ENCODE measurements at places on chromosomes 13 and 19.

DNA sequence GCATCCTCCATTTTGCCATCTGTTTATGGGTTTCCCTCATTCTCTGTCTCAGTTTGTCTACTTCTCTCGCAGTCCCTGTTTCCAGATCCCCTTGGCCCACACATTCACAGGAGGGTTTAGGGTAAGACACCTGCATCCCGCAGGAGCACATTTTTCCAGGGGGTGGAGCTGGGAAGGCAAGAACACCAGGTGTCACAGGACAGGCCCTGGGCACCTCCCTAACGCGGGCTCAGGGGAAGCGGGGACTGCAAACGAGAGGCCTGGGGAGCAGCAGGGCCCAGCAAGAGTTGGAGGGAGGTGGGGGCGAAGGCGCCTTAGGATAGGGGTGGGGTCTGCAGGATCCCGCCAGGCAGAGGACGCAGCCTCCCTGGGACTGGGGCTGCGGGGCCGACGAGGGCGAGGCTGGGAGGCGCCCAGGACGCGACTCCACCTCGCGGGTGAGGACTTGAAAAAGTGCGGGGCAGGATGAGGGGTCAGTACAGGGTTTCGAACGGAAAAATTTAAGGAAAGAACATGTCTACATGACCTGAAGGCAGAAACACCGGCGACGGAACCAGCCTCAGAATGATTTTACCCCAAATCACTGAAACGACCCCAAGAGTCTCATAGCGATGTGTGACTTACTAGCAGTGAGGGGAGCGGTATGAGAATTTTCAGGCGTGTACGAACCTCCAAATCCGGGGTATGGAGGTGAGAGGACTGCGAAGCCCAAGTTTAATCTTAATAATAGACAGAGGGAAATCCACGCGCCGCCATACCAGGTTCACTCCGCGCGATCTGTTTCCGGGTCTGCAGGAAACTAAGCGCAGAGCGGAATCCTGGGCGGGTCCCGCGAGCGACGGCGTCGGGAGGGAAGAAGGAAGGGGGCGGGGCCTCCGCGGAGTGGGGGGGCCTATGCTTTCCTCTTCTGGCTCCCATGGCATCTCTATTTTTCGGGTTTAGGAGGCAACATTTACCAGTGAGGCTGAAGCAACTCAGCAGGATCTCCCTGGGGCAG is 7.1 kb upstream of the ERVV-2 start:
- no peak for DNase-seq

DNA sequence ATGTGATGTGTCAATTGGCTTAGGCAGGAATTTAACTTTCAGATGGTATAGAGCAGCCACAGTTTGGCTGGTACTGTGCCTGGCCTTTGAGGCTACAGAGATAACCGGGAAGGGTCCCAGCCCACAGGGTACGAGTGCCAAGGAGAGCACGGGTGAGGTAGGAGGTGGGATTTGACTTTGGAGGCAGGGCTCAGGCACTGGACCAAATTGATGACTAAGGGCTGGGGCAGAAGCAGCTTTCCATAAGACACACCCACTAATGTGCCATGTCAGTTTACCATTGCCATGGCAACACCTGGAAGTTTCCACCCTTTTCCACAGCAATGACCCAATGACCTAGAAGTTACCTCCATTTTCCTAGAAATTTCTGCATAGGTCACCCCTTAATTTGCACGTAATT is 466.2 kb downstream of the TSHZ3 start:
- no peak for DNase-seq

- peak; percentile 54 for DNase-seq
These were observed 12.1 kb upstream of the PSMD8 start for GRCh38 chr19:38362076-38362945.

DNA sequence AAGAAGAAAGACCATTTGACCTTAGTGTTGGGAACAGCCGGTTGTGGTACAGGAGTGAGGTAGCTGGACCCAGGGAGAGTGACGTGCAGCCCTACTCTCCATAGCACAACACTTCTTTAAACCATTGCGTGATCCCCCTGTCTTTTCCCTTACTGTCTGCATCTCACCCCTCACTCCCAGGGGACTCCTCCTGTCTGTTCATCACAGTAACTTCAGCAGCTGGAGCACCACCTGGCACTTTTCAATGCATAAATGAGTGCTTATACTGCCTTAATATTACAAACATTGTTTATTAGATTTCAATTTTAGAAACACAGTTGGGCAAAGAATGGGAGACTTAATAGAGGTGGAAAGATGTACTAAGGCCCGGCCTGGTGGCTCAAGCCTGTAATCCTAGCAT is 285.5 kb downstream of the UQCRFS1 start:
- no peak for DNase-seq

- DNase-seq: no peak
These were observed 115.8 kb downstream of the TRPC4 start for GRCh38 chr13:37753776-37754175.

- DNase-seq: no peak
These were observed 704.4 kb upstream of the PCDH20 start for GRCh38 chr13:62119739-62120700.

GRCh38 chr13:90281709-90282108 is 1065.8 kb upstream of the MIR17HG start:
- no peak for DNase-seq

DNA sequence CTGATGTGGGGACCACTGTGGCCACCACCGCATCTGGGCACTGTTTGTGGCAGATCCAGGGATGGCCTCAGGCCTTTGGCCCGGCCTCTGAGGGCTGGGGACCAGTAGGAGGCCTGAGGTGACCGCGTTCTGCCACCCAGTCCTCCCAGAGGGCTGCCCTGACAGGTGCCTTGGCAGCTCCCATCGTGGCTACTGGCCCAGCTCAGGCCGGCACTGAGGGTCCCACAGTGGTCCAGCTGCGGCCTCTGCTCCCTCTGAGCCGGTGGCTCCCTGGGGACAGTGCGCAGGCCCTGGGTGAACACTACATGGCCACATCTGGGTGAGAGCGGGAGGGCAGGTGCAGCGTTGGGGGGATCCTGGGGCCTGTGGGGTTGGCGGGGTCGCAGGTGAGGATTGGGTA is 61.9 kb downstream of the KDM4B start:
- DNase-seq: no peak

- DNase-seq: no peak
These were observed 9.7 kb upstream of the SPACA4 start for GRCh38 chr19:48596679-48597465.

- DNase-seq: no peak
These were observed 1.7 kb downstream of the EEF2 start for GRCh38 chr19:3983542-3983914.

- no peak for DNase-seq
These were observed 209.6 kb downstream of the VWA8 start for GRCh38 chr13:41751277-41751676.

DNA sequence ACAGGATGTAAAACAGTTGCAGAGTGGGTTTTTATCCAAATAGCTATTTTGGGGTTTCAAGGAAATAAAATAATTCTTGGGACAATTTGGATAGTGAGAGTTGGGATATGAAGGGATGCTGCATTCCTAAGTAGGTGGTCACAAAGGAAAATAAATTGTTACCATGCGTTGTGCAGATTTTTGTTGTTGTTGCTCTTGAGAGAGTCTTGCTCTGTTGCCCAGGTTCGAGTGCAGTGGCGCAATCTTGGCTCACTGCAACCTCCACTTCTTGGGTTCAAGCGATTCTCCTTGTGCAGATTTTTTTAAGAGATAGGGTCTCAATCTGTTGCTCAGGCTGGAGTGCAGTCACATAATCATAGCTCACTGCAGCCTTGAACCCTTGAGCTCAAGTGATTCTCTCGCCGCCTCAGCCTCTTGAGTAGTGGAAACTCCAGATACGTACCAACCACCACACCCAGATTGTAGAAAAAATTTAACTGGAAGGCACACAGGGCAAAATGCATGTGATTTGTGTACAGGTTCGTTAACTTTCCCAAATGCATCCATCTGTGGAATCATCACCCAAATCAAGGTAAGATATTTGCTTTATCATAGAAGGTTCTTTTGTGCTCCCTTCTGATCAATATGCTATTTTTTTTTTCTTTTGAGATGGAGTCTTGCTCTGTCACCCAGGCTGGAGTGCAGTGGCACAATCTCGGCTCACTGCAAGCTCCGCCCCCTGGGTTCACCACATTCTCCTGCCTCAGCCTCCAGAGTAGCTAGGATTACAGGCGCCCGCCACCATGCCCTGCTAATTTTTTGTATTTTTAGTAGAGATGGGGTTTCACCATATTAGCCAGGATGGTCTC is 16.0 kb downstream of the SLC1A5 start:
- no peak for DNase-seq

GRCh38 chr19:18008814-18009213 is 844 bp downstream of the ARRDC2 start:
- no peak for DNase-seq

DNA sequence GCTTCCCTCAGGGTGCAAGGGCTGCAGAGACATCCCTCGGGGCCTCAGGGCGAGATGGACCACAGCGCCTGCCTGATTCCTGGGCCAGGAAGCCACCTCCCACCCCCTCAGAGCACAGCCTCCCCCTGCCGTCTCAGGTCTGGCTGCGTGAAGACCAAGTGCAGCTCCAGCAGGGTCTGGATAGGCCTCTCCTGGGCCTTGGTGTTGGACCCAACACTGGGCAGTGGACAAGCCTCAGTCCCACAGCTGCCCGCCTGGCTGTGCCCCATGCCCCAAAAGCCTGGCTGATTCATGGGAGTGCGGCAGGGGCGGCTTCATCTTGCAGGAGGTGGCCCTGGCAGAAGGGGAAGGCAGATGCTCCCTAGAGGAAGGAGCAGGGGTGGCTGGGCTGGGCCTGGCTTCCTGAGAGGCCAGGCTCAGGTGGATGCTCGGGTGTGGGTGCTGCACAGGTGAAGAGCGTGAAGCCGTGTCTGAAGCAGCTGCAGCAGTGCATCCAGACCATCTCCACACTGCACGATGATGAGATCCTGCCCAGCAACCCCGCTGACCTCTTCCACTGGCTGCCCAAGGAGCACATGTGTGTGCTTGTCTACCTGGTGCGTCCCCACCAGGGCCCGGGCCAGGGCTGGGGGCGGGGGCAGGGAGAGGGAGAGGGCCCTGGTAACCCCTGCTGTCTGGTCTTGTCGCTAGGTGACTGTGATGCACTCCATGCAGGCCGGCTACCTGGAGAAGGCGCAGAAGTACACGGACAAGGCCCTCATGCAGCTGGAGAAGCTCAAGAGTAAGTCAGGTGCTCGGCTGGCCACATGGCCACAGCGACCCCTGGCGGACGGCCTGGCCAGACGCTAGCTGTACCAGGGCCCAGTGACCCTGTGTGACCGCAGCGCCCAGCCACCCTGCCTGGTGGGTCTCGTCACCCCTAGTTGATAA is 21.7 kb downstream of the MAU2 start:
- DNase-seq: no peak

DNA sequence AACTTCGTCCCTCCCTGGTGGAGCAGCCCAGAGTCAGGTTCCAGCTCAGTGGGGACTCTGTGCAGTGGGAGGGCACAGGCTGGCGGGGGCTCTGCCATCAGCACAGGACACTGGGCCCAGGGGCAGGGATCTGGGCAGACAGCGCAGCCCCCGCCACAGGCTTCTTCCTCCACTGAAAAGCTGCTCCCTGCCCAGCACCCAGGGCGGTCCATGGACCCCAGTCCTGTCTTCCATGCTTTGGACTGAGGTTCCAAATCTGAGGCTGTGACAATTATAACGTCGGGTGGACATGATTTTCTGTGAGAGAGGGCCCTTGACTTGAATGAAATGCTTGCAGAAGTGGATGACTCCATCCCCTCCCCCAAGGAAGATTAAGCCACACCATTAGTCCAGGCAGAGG is 21.2 kb upstream of the NCCRP1 start:
- no peak for DNase-seq

- no peak for DNase-seq
These were observed 30.5 kb downstream of the RANBP3 start for GRCh38 chr19:5947435-5947834.

DNA sequence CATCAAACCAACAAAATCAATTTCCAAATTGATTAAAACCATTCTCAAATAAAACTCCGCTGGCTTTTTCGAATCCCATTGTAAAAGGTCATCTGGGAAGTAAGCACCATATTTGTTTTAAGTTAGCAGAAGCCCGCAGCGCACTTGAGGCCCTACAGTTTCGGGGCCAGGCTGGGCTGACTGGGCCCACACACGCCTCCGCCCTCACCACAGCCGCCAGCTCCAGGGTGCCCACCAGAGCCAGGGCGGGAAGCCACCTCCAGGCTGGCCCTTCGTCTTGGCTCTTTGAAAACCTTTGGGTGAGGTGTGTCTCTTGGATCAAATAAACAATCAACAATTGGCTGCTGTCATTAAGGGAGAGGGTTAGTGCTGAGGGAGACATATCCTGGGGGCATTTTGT is 133.3 kb downstream of the SOX1 start:
- DNase-seq: no peak

GRCh38 chr13:112996671-112997091 is 27.7 kb downstream of the MCF2L start:
- no peak for DNase-seq

DNA sequence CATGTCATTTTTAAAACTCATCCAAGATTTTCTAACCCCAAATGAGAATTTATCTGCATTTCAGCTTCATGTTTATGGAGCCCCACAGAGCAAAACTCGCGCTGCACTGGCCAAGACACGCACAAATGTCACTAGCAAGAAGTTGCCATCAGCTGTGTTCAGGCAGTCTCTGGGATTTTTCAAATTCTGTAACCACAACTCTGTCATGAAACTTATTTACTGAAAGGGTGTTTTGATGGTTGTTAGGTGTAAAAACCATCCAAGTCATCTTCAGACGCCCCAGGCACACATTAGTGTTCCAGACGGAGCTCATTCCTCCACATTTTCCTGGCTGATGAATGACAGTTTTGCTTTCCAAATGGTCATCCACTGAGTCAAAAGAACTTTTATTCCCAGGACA is 63.4 kb downstream of the SLC7A1 start:
- DNase-seq: no peak

- DNase-seq: no peak
These were observed 252.1 kb downstream of the RFC3 start for GRCh38 chr13:34070006-34070405.

GRCh38 chr19:1295169-1296012 is 9.7 kb downstream of the EFNA2 start:
- DNase-seq: no peak

GRCh38 chr13:102911336-102911735 is 65.5 kb downstream of the ERCC5 start:
- DNase-seq: no peak

GRCh38 chr13:24984134-24984533 is 111.8 kb upstream of the PABPC3 start:
- DNase-seq: no peak

DNA sequence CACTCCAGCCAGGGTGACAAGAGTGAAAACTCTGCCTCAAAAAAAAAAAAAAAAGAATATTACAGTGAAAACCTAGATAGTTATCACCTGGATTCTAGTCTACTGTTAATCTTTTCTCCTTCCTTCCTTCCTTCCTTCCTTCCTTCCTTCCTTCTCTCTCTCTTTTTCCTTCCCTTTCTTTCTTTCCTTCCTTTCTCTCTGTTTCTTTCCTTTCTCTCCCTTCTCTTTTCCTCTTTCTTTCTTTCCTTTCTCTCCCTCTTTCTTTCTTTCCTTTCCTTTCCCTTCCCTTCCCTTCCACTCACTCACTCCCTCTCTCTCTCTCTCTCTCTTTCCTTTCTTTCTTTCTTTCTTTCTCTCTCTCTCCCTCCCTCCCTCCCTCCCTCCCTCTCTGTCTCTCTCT is 9.6 kb upstream of the TTYH1 start:
- no peak for DNase-seq

- DNase-seq: no peak
These were observed 174.6 kb downstream of the SUCLA2 start for GRCh38 chr13:47826471-47826870.
